Inflammatory macrophage treated with lipopolysaccharide for 1 hour (primary cell): ENCODE measurements at places on chromosomes 16 and 17.

GRCh38 chr17:74380086-74380958, 13.0 kb downstream of the GPR142 start:
- DNase-seq = no peak

- no peak for DNase-seq
These were observed 421.1 kb upstream of the C16orf82 start for GRCh38 chr16:26645614-26646013.

GRCh38 chr17:49958723-49959122, 10.3 kb upstream of the DLX4 start:
- no peak for DNase-seq

DNA sequence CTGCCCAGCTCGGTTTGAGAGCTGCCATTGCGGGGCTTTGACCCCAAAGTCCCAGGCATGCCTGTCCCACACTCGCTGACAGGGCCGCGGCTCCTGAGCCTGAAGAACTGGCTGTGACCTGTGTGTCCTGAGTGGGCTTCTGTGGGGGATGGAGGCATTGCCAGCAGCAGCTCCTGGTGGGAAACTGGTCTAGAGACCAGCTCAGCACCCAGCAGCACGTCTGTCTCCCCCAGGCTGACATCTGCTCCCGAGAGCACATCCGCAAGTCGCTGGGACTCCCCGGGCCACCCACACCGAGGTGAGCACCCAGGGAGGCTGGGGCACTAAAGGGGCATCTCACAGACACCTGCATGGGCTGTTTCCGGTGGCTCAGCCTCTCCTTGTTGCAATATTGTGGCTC, 13.4 kb downstream of the ENDOV start:
- DNase-seq = no peak

- no peak for DNase-seq
These were observed 13.8 kb downstream of the DNAAF8 start for GRCh38 chr16:4747906-4748681.

GRCh38 chr16:52963212-52963854, 89.4 kb downstream of the CHD9NB start:
- DNase-seq = no peak

- DNase-seq = no peak
These were observed 5.3 kb downstream of the PDIA2 start for GRCh38 chr16:287981-288920.

DNA sequence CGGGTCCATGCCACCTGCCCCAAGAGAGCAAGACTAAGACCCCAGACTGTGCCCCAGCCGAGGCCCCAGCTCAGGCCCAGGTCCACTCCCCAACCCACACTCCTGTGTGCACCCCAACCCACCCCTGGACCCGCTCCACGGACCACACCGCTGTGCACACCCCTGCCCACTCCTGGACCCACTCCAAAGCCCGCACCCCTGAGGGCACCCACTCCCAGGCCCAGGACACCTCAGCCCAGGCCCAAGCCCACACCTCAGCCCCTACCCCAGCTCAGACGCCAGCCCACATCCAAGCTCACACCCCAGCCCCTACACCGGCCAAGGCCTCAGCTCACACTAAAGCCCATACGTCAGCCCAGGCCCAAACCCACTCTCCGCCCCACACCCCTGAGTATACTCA, 1.1 kb downstream of the SPEM3 start:
- no peak for DNase-seq

DNA sequence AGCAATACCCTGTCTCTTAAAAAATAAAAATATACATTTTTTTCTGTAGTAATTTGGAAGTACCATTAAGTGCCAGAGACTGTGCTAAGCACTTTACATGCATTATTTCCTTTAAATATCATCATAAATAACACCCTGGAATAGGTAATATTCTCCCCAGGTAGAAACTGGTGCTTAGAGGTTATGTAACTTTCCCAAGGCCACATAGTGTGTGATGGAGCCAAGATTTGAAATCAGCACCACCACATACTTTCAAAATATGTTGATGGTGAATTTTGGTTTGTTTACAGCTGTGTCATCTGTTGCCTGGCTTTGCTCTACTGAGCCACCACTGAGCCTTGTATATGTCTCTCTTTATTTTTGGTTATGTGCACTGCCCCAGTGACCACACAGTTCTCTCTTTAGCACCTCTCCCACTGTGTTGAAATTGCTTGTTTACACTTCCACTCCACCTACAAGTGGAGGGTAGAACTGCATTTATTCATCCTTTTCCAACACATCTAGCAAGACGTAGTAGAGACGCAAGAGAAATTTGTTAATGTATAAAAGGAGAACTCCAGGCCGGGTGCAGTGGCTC, 19.0 kb upstream of the NBR1 start:
- DNase-seq = no peak
